ENCODE measurements at places on chromosomes 3 and 15.

GRCh38 chr3:164515256-164515655 is 563.0 kb downstream of the SI start:
- DNase-seq = no peak

GRCh38 chr3:193708270-193708669 is 115.3 kb downstream of the OPA1 start:
- no peak for DNase-seq

GRCh38 chr3:116037954-116038911 is 407.1 kb downstream of the LSAMP start:
- DNase-seq = no peak

DNA sequence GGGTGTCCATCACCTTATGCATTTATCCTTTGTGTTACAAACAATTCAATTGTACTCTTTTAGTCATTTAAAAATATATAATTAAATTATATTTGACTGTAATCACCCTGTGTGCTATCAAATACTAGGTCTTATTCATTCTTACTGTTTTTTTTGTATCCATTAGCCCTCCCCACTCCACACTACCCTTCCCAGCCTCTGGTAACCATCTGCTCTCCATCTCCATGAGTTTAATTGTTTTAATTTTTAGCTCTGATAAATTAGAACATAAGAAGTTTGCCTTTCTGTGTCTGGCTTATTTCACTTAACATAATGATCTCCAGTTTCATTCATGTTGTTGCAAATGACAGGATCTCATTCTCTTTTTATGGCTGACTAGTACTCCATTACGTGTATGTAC is 16.8 kb downstream of the C3orf20 start:
- DNase-seq = no peak

DNA sequence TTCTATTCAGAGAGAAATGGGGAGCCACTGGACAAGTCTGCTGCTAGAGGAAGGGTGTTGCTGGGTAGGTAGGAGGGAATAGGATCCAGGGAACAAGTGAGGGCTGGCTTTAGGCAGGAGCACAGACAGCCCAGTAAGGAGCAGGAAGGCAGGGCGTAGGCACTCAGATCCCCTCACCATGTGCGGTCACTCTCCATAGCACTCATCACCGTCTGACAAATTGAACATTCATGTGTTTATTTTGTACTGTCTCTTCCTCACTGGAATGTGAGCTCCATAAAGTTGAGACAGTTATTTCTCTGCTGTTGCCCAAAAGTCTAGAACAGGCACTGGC is 24.2 kb upstream of the LRRC34 start:
- DNase-seq = no peak

DNA sequence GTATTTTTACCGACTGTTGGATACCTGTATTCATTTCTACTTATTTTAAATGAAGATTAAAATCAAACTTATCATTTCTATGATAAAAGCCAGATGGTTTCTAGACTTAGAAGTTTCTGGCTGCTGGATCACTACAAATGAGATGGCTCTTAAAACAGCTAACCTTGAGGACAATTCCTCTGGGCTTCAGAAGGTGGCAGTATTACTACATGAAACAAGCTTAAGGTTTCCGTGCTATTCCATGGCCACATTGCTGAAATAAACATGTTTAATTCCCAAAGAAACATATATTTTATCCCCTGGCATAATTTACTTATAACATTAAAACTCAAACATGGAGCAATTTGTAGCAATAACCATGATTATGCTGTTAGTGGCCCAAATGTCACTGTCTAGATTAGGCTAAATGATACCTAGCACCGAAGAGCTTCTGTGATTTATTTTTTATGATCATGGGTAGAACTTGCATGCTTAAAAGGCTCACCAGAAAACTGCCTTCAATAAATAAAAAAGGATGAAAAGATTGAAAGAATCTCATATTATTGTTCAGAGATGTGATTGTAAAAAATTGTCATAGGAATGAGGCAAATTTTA is 204.0 kb upstream of the NANOGP8 start:
- DNase-seq = no peak

GRCh38 chr3:136546720-136547119 is 205.5 kb downstream of the STAG1 start:
- no peak for DNase-seq

DNA sequence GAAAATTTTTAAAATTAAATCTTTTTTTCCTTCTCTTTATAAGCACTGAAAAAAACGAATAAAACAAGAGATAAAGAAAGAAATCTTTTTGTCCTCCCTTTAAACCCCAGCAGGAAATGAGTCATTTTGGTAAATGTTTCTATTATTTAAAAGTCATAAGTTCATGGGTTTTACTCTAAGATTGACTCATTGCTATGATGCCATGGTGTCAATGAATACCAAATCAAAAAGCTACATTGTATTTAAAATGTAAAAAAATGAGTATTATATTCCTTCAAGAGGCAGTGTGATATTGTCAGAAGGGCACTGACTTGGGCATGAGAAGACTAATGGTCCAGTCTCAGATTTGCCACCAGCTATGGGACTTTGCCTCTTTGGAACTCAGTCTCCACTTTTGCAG is 303.4 kb upstream of the DNAJC19 start:
- DNase-seq = no peak

GRCh38 chr3:142151240-142151639 is 1.9 kb upstream of the TFDP2 start:
- DNase-seq = no peak

DNA sequence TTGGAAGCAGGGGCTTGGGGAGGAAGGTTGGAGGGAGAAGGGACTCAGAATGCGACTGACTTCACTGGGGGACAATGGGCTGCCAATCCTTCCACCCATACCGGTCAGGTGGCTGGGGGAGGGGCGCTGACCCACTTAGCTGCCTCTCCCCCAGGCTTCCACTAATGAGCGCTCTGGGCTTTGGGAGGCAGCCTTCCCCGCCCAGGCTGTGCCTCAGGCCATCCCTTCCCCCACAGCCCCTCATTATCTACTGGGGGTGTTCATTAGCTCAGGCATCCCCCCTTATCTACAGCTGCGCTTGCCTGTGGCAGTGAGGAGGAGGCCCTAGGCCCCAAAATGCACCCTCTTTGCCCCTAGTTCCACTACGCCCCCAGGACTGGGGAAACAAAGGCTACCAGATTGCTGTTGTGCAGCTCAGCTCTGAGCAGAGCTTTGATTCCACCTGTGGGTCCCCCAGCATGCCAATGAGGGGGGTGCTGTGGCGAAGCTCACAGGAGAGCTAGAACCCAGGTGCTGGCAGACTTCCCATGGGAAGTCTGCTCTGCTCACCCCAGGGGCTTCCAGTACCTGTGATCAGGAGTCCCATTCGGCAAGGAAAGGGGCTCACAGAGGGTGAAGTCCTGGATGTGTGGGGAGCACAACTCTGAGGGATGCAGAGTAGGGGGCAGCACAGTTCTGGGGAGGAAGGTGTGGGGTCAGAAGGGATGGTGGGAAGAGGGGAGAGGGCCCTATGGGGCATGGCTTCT is 29.4 kb upstream of the SEMA3F start:
- no peak for DNase-seq

GRCh38 chr15:80202016-80202315 is 49.2 kb downstream of the FAH start:
- DNase-seq = no peak

GRCh38 chr3:12198301-12198700 is 39.6 kb upstream of the TIMP4 start:
- DNase-seq = no peak

GRCh38 chr3:46097691-46098241 is 70.5 kb upstream of the XCR1 start:
- DNase-seq = no peak

DNA sequence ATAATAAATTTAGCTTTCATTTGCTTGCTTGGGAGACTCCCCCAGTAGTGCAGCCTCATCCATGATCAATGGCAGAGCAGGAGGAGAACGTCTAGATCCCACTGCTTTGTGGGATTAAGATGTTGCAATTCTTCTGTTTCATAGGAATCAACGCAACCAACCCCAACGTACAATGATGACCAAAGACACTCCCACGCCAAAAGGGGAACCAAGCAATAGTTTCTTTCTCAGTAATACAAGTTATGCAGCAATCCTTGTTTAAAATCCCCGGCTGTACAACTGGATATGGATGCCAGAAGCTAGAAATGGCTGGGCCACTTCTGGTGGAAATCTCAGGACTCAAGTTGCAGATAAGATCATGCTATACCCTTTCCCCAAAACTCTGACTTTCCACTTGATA is 411.2 kb downstream of the VPS13C start:
- DNase-seq = no peak

DNA sequence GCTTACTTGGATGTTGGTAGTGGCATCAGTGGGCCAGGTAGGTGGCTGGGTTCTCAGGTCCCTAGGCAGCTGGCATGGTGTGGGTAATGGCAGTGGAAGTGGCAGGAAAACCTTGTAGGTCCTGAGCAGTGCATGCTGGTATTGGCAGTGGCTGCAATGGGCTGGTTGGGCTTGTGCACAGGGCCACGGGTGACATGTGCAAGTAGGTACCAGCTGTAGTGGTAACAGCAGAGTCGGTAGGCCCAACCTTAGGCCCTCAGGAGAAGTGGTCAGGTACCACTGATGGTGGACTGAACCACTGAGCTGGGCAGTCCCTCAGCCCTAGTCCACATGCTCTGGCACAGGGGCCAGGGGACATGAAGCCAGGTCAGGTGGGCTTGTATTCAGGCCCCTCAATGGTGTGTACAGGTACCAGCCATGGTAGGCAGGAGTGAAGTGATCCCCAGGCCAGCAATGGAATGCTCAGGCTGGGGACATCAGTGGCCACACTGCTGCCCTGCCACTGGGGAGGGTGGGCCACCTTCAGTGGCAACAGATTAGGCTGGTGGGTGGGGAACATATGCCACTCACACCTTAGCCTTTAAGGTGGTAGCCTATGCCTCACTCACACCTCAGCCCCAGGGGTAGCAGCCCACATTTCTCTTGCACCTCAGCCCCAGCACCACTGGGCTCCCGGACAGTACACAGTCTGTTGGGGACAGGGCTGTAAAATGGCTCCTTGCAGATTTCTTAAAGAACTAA is 118.1 kb downstream of the LRRK1 start:
- DNase-seq = no peak

DNA sequence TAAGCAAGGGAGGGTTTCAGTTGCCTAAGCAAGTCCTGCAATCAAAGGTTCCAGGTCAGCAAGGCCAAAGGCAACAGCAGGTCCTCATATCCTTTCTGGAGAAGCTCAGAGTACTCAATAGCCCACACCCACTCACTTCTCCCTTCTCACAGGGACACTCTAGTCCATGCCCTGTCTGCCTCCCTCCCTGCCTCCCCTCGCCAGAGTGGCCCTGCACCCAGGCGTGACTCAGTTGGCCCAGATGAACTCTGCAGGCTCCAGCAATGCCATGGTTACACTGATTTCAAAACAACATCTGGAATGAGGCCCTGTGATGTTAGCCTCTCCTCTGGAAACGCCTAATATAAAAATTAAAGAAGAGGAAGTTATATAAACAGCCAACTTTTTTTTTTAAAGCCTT is 32.9 kb downstream of the IL16 start:
- DNase-seq = no peak

DNA sequence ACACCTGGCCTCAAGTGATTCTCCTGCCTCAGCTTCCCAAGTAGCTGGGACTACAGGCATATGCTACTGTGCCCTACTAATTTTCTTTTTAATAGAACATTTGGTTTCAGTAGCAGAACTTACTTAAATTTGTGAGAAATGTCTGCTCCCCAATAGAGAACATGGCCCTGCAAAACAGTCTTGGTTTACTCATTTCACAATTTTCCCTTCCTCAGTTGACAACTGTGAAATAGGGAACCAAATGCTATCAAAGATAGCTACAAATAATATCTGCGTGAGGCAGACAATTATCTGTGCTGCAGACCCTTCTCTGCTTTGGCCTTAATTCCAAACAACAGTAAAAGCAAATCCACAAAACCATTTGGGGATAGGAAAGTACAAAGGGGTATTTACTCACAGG is 22.6 kb downstream of the METTL6 start:
- no peak for DNase-seq

- no peak for DNase-seq
Observed at GRCh38 chr3:146166415-146166821, 5.4 kb upstream of the PLOD2 start.

GRCh38 chr15:52559575-52559974 is 9.3 kb downstream of the ARPP19 start:
- DNase-seq = peak; percentile 23

Measured in hematopoietic multipotent progenitor cell treated with erythropoietin and hydrocortisone succinate and interleukin-3 and kit ligand, for 17 days (in vitro differentiated cells).